ENCODE measurements at places on chromosomes 6 and 20.
A peak's percentile ranks its signal among the peaks of the same experiment; 100 is the strongest.

- DNase-seq: no peak
These were observed 154.0 kb downstream of the JARID2 start for GRCh38 chr6:15399641-15400470.

DNA sequence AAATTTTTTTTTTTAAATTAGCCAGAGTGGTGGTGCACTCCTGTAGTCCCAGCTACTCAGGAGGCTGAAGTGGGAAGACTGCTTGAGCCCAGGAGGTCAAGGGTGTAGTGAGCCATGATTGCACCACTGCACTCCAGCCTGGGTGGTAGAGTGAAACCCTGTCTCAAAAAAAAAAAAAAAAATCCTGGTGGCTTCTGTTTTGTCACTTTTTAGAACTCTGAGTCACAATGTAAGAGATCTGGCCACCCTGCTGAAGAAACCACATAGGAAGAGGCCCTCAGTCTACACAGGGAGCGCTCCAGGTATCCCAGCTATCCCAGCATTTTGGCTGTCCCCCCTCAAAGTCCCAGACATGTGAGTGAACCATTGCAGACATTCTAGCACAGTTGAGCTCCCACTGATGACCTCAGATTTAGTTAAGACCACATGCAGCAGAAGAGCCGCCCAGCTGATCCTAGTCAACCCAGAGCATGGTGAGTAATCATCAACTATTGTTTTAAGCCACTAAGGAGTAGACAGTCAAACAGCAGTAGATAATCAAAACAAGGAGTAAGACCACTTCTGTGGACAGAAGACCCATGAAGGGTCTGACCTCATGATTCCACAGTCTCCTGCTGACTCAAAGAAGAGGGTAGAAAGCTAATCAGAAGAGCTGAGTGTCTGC, 12.7 kb upstream of the ARFGEF2 start:
- peak; percentile 48 for DNase-seq

DNA sequence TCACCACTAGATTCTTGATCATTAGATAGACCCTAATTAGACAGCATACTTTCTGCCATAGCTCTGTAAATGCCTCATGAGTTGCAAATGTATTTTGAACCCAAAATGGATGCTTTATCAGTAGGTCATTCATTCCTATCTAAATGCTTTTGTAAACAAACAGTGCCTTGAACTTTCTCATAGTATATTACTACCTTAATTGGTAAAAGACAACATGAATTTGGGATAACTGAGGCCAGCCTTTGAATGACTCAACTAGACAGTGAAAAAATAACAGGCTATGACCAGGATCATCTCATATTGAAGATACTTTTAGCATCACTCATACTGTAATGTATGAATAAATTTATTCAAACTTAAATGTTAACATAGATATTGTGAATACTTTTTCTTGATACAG, 37.0 kb upstream of the PRL start:
- no peak for DNase-seq

GRCh38 chr6:35552285-35552917, 39.7 kb upstream of the TULP1 start:
- DNase-seq: peak; percentile 47

DNA sequence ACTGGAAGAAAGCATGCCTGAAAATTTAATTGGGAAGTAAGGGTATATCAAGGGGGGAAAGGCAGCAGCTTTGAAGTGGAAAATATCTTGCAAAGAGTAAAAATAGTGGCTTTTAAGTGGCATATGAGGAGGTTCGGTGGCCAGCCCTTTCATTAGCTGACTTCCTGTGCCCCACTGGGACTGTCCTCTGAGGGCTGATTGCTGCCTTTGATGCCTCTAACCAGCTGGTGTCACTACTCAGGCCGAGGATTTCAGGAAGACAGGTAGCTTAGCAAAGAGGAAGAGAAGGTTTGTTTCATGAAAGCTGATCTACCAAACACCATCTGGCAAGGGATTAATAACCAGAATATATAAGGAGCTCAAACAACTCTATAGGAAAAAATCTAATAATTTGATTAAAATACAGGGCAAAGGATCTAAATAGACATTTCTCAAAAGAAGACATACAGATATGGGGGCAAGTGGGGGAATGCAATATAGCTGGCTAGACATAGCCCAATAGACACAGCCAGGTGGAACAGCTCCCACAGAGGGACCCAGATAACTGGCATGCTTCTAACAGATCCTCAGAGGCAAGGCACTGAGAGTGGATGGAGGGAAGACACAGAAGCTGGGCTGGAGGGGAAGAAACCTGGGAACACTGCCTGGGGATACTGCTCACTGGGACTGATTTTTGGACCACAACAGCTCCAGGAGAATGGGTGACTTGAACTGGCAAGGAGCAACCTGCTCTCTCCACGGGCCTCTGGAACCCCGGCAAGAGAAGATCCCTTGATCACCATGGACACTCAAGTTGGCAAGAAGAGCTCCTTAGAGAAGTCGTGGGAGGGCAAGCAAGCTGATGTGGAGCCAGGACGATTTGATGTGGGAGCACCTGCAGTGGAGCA, 33.2 kb downstream of the CCN2 start:
- DNase-seq: no peak

- peak; percentile 48 for DNase-seq
These were observed 150.2 kb downstream of the TBC1D7 start for GRCh38 chr6:13178107-13178506.

DNA sequence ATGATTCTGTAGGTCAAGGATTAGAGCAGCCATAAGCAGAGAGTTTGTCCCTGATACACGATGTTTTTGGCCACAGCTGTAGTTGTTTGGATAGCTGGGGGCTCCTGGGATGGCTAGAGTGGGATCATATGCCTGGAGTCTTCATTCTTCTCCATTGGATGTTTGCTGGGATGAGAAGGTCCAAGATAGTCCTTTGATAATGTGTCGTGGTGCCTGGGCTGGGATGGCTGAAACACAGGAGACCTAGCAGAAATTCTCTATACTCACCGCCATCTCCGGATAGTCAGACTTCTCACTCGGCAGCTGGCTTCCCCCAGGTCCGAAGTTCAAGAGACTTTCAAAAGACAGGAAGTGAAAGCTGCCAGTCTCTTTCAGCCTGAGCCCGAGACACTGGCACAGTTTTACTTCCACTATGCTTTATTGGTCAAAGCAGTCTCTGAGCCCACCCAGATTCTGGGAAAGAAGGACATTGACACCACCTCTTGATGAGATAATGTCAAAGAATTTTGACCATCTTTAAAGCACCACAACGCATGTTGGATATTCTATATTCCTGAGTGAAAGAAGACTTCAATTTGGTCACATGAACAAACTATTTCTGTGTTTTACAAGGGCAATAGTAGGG, 16.0 kb downstream of the MARCKS start:
- no peak for DNase-seq

DNA sequence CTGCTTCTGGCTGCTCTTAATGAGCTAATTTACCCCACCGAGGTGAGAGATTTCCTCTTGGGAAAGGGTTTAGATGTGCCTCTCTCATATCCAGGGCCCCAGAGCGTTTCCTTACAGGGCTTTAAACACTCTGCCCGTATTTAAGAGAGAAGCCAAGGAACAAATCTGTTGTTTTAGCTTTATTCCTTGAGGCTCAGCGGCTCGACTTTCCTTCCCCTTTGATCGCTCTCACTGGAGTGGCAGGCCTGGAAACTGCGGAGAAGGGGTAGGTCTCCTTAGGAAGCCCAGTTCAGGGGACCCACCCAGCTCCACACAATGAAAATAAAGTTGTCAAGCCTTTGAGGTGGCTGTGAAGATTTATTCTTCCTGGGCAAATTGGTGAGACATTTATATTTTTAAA, 132.0 kb upstream of the JAG1 start:
- DNase-seq: no peak

DNA sequence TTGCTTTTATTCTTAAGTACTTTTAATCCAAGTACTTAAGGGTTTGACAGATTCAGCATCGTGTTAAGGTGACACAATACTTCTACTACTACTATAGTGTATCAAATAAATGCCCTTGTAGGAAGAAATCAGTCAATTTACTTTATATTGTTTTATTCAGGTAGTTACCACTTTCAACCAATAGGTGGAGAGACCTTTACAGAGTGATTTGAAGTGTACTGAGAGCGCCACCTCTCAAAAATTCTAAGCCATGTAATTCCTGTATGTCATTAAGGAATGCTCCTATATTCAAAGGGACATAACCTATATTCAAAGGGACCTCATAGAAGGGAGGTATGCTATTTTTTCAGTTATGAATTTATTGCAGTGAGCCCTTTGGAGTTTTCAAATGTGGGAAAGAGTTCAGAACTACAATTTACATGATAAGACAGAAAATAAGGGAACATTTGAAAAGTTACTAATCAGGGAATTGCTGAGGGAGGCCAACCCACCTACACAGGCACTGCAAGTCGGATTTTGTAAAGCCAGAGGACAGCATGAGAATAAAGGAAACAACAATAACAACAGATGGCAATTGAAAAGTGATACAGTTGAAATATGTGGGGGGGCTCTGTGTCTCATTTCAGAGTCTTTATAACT, 955.6 kb downstream of the TBC1D32 start:
- peak; percentile 56 for DNase-seq

DNA sequence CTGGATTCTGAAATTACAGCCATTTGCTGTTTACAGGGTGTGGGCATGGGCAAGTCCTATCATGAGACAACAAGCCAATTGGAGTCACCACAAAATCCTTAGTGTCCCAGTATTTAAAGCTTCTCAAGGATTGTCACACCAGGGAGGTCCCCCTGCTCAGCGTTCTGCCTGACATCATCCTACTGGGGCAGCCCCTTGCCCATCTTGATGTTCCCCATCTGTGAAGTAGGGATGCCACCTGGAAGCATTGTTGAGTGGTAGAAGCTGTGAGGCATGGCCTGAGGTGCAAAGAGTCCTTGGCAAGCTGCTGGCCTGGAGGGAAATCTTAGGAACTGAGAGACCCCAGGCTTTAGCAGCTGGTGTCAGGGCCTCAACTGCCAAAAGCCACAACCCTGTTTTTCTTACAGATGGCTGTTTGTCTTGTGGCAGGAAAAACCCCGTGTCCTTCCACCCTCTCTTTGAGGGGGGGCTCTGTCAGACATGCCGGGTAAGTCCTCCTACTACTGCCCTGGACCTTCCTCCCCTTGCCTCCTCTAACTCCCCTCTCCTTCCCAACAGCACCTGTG, 23.3 kb upstream of the MAPRE1 start:
- DNase-seq: no peak

GRCh38 chr20:31740208-31740607, 1.1 kb downstream of the TPX2 start:
- peak; percentile 60 for DNase-seq

All from HT1080 (cell line).